CD8-positive, alpha-beta memory T cell (primary cell): ENCODE measurements at places on chromosomes 2 and 18. TPM values are rescaled to one million over a fixed set of nuclear protein-coding genes. Genes with fewer than 3 reads are reported as not detected.

Gene KCNIP3
- total RNA-seq = not detected

GRCh38 chr2:151845481-151845880 lies 17.3 kb upstream of the ARL5A start:
- no peak for DNase-seq

- no peak for DNase-seq
Measured at GRCh38 chr2:37600735-37601134, 70.7 kb downstream of the CDC42EP3 start.

DNA sequence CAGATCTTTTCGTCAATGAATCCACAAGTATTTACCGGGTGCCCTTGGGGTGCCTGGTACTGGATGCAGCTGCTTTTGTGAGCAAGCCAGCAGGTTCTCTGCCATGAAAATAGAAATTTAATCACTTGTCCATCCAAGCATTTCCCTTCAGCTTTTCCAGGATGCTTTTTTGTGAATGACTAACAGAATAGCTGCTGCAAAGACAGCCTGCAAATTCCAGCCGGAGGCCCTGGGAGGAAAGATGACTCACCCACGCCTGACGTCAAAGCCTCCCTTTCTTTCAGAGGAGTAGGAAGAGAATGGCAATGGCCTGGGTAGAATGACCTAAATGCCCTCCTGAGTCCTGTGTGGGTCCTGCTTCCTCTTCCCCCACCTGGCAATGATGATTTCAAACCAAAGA lies 111.9 kb downstream of the AP1S3 start:
- no peak for DNase-seq

DNA sequence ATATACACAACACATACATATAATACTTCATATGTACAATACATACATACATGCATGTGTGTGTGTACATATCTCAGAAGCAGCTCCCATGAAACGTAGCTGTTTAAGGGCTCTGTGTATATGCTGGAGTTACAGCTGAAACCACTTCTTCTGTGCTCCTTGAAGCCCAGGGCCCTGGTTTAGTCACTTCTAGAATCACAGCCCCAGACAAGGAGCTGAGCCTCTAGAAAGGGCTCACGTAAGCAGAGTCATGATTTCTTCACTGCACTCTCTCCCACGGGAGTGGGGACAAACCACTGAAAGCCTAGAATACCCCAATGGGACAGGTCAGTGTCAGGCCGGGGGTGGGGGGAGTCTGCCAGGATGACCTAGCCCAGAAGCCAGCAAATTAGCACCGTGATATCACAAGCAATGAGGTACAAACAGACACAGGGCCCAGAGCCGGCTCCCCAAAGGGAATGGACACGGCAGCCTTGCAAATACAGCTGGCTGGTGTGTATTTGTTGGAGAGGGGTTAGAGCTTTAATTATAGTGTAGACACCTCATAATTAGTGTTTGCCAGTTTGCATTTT lies 90.3 kb downstream of the C1QL2 start:
- DNase-seq = no peak
